Heart left ventricle (tissue), 16 donors: ENCODE measurements at places on chromosomes 3 and 15.

- no peak for DNase-seq
Observed at GRCh38 chr3:135007607-135008006, 212.5 kb downstream of the EPHB1 start.

DNA sequence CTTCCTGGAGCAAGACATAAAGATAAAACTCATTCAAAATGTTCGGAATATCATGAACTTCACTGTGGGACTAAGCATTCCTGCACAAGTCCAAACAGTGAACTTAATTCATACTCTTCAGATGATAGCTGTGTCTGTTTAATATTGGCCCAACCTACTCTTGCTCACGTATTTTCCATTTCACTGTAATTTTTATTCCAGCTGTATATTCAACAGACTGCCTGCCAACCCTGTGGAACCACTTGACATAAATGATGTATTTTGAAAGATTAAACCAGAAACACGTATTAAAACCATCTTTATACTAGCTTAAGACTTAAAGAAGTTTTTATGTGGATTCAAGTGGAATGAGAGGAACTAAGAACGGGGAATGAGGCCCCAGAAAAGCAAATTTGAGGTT lies 172.5 kb downstream of the TMEM108 start:
- DNase-seq: no peak

DNA sequence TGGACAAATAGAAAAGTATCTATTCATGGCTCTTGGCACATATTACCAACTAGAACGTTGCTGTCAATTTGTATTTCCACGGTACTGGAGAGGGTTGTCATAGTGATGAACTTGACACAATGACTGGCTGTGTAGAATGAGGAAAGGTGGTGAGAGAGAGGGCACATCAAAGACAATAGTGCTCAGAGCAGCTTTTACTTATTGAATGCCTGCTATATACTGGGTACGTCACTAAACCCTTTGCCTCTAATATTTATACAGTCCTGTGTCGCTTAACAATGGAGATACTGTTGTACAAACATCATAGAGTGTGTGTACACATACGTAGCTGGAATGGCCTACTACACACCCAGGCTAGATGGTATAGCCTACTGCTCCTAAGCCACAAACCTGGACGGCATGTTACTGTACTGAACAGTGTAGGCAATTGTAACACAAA lies 8.3 kb downstream of the TMPRSS7 start:
- DNase-seq: no peak

- no peak for DNase-seq
Observed at GRCh38 chr3:153338487-153338886, 176.5 kb downstream of the RAP2B start.
